Stimulated activated CD8-positive, alpha-beta memory T cell treated with anti-CD3 and anti-CD28 coated beads, Interleukin-2, amount 100 ng/mL, for 48 hours (primary cell): ENCODE measurements at places on chromosomes 6 and 20.

GRCh38 chr6:34638834-34639736 is 57.5 kb downstream of the ILRUN start:
- DNase-seq = no peak

DNA sequence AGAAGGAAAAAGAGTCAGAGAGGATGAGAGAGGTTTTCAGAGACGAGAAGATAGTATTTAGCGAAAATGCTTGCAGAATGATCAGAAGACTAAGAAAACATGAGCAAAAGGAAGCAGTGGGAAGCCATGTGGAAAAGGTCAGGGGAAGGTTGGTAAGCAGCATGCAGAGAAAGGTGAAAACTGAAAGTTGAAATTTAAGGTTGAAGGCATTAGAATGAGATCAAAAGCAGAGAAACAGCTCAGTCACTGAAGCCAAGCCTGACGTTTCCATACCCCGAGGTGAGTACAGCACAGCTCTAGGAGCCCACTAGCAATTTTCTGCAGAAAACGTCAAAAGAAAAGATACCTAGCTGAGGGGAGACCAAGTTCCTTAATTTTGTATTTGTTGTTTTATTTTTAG is 19.1 kb upstream of the TFB1M start:
- no peak for DNase-seq

DNA sequence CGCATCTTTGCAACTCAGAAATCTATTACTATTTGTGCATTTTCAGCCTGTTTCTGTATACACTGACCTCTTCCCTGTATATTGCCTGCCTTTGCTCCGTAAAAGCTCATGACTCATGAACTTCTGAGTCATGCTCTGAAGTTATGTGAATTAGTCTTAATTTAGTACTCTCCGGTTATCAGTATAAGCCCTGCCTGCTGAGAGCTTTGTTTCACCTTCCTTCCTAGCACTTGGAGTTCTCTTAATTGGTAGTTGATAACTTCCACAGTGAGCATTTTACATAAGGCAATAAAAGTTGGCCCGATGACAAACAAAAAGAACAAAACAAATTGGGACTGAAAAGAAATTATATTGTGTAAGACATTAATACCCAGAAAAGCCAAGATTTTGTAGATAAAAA is 231.4 kb downstream of the GJA1 start:
- no peak for DNase-seq

GRCh38 chr20:48731536-48731935 is 96.3 kb downstream of the PREX1 start:
- DNase-seq = no peak

DNA sequence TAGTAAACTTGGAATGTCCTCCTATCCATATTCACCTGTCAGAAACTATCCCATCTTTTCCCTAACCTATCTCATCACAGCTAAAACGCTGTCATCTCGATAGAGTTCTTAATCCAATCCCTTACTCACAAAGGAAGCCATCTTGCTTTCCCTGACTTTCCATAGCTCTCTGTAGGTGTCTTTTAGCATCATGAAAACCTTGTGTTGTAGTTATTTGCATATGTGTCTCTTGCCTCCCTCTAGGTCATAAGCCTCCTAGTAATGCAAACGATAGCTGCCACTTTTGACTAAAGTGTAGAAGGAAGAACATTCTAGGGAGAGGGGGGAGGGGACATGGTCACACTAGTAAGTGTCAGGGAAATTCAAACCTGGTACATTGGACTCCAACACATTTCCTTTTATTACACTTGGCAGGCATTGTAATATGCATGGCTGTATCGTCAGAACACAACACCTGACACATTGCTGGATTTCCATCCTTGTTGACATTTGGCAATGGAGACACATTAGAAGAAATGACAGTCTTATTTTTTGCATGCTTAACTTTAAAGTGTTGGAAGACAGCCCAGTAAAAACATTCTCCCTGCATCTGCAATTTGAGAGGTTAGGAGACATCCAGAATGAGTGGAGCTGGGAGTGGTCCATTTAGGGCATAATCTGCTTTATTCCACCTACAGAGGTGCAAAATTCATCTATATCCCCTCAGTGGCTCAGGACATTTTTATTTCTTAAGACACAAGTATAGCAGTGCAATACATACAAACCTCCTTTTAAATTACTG is 283.4 kb downstream of the HAO1 start:
- DNase-seq = no peak

DNA sequence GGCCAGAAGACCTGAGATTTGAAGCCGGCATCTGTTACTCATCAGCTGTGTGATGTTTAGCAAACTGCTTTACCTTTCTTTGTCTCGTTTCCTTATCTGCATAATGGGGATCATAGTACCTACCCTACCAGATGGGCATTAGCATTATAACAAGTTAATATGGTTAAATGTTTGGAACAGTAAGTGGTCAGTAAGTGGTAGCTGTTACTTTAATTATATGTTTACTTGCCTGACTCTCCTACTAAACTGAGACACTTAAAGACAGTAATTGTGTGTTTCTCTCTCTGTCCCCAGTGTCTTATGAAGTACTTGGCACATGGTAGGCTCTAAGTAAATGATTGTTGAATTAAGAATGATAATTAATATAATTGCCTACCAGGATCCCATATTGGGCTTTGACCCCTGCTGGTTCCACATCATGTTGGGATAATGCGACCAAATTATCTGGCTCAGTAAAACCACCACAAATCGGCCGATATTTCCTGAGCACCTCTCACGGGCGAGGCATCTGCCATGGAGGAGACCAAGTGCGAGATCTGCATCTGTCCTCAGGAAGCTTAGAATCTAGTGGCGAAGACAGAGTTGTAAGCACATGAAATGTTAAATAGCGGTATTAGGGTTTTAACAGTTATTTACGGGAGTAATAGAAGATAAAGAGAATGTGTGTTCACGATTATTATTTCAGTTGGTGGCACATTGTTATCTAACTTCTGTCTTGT is 31.4 kb downstream of the PTK7 start:
- no peak for DNase-seq

- no peak for DNase-seq
These were observed 207.8 kb downstream of the KHDC1L start for GRCh38 chr6:73017476-73017875.

GRCh38 chr6:143695130-143695968 is 17.6 kb downstream of the PHACTR2 start:
- DNase-seq = no peak

GRCh38 chr20:4800676-4801449 is 79.2 kb downstream of the PRND start:
- no peak for DNase-seq
